Neural progenitor cell (in vitro differentiated cells): ENCODE measurements at places on chromosomes 13 and 19. TPM values are rescaled to one million over a fixed set of nuclear protein-coding genes. Genes with fewer than 3 reads are reported as not detected.
A peak's percentile ranks its signal among the peaks of the same experiment; 100 is the strongest.

DNA sequence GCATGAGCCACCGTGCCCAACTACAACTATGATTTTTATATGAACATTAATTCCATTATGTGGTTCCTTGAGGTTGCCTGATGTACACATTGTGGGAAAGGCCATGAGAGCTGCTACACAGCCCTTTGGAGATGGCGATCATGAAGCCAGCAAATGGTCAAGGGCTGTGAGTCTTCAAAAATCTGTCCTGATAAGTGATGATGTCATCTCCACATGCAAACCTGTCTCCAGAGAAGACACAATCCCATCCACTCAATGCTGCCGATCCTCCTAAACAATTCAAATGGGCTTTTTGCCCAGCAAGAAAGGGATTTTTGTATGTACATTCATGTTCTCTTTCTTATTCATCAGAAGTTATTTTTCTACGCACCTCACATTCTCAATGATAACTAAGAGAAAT, 17.6 kb downstream of the SIGLEC7 start:
- H3K27ac ChIP-seq = no peak overlapping the region
- no peak overlapping the region for H3K4me3 ChIP-seq
- DNase-seq = no peak
- no peaks in the 10 kb centered on the region for H3K27me3 ChIP-seq

DNA sequence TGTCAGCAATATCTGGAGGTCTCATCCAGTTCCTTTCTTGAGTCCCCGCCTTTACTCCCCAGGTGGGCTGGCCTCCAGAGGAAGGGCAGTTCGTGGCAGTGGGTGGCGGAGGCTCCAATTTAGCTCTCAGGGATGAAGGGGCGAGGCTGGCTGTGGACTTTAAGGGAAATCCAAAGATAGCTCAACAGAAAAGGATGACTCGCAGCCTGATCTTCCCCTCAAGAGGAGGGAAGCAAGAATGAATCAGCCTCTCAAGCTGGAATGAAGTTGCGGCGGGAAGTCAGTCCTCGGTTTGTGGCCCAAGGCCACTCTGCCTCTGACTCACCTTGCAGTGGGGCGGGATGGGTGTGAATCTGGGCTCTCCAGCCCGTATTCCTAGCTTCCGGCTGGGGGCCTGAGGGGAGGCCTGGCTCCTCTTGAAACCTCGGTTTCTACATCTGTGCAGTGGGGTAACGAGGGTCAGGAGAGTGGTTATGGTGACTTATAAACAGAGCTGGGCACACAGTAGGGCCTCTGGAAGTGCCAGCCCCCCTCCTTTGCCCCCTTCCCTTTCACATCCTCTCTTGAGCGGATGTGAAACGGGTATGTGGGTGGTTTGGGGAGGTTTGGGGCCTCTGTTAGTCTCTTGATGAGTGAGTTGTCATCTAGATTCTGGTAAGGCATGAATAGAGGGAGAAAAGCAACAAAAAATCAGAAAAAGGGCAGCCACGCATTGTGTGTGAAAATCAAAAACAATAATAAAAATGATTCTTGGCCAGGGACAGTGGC, 10.5 kb upstream of the SMG9 start:
- DNase-seq = no peak
- H3K27me3 ChIP-seq = peaks cover 12% of the 10 kb centered on the region
- no peak overlapping the region for H3K27ac ChIP-seq
- H3K36me3 ChIP-seq = no peaks in the 10 kb centered on the region
- H3K4me1 ChIP-seq = no peaks in the 10 kb centered on the region
- no peak overlapping the region for H3K4me3 ChIP-seq

GRCh38 chr19:41548954-41549688, 26.8 kb upstream of the CEACAM21 start:
- H3K4me3 ChIP-seq = peak overlapping the region; percentile 11
- H3K27ac ChIP-seq = no peak overlapping the region
- peak; percentile 48 for DNase-seq
- no peaks in the 10 kb centered on the region for H3K36me3 ChIP-seq
- peaks cover 17% of the 10 kb centered on the region for H3K4me1 ChIP-seq

GRCh38 chr13:74204602-74205312, 70.6 kb upstream of the KLF12 start:
- H3K27me3 ChIP-seq = no peaks in the 10 kb centered on the region
- H3K4me1 ChIP-seq = peaks cover 11% of the 10 kb centered on the region
- no peak for DNase-seq
- no peaks in the 10 kb centered on the region for H3K36me3 ChIP-seq
- no peak overlapping the region for H3K4me3 ChIP-seq
- no peak overlapping the region for H3K27ac ChIP-seq

DNA sequence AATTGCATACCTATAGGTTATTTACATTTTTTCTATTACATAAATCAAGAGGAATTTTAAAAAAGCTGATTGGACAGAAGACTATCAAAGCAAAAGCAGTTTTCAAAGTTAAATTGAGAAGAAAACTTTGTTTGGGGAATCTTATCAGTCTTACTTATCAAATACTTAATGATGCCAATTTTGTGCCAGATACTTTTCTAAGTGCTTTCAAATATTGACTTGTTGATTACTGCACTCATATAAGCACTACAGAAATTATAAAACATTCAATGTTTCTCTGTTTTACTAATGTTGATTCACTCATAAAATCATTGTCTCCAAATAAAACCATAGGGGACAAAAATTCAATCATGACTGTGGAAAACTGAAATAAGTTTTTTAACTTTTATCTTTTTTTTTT, 36.2 kb downstream of the PCDH9 start:
- H3K4me1 ChIP-seq = peaks cover 4% of the 10 kb centered on the region
- no peak for DNase-seq
- no peaks in the 10 kb centered on the region for H3K36me3 ChIP-seq
- peaks cover 14% of the 10 kb centered on the region for H3K27me3 ChIP-seq
- H3K27ac ChIP-seq = no peak overlapping the region
- H3K4me3 ChIP-seq = no peak overlapping the region

- peaks cover 30% of the 10 kb centered on the region for H3K4me1 ChIP-seq
- no peak overlapping the region for H3K27ac ChIP-seq
- H3K36me3 ChIP-seq = no peaks in the 10 kb centered on the region
- H3K4me3 ChIP-seq = no peak overlapping the region
- no peak for DNase-seq
These were observed 3.2 kb downstream of the NTF4 start for GRCh38 chr19:49061445-49061844.

GRCh38 chr19:17943274-17944221, 10.7 kb downstream of the CCDC124 start:
- peaks cover 2% of the 10 kb centered on the region for H3K27me3 ChIP-seq
- no peak overlapping the region for H3K4me3 ChIP-seq
- no peak overlapping the region for H3K27ac ChIP-seq
- no peak for DNase-seq
- H3K4me1 ChIP-seq = peaks cover 6% of the 10 kb centered on the region

DNA sequence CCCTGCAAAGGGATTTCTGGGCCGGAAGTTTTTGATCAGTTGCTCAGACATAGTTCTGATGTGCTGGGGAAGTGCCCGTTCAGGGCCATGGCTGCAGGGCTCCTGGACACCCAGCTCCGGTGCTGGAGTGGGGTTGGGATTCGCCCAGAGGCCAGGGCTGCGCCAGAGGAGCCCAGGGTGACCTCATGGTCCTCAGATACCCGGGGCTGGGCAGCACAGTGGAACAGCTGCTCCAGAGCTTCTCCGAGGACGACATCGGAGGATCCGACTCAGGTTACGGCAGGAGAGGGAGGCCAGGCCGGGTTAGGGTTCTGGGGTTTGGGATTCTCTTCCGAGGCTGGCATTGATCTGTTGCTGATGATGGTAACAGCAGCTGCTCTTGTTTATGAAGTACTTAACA, 20.9 kb downstream of the CARM1 start:
- peaks cover 32% of the 10 kb centered on the region for H3K4me1 ChIP-seq
- H3K36me3 ChIP-seq = no peaks in the 10 kb centered on the region
- no peak overlapping the region for H3K4me3 ChIP-seq
- H3K27me3 ChIP-seq = no peaks in the 10 kb centered on the region
- H3K27ac ChIP-seq = no peak overlapping the region
- no peak for DNase-seq

GRCh38 chr13:113616281-113616906, 31.8 kb downstream of the TFDP1 start:
- peak overlapping the region; percentile 27 for H3K4me3 ChIP-seq
- H3K36me3 ChIP-seq = peaks cover 6% of the 10 kb centered on the region
- DNase-seq = no peak
- H3K27ac ChIP-seq = peak overlapping the region; percentile 85
- H3K27me3 ChIP-seq = no peaks in the 10 kb centered on the region
- peaks cover 17% of the 10 kb centered on the region for H3K4me1 ChIP-seq

- peaks cover 5% of the 10 kb centered on the region for H3K4me1 ChIP-seq
- H3K36me3 ChIP-seq = no peaks in the 10 kb centered on the region
- no peak for DNase-seq
- H3K27me3 ChIP-seq = no peaks in the 10 kb centered on the region
These were observed 110.3 kb downstream of the KDM4B start for GRCh38 chr19:5079071-5079774.

DNA sequence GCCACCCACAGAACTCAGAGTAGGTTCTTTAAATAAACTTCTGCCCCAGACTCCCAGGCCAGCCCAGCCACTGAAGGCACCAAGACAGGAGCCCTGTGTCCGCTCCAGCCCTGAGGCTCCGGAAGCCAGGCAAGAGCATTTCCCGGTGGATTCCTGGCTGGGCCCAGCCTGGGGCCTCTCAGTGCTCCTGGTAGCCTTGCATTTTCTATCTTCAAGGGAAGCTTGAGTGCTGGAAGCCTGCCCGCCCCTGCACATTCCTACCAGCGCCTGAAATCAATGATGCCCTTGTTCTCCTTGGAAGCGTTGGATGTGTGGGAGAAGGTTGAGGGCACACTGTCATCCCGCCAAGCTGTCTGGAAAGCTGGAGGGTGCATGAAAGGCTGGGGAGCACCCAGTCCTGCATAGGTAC, 70.3 kb downstream of the ALOX5AP start:
- H3K4me3 ChIP-seq = no peak overlapping the region
- no peaks in the 10 kb centered on the region for H3K4me1 ChIP-seq
- no peak for DNase-seq
- no peak overlapping the region for H3K27ac ChIP-seq
- H3K27me3 ChIP-seq = no peaks in the 10 kb centered on the region

GRCh38 chr19:16872728-16873127, 16.1 kb upstream of the F2RL3 start:
- no peak overlapping the region for H3K27ac ChIP-seq
- no peak overlapping the region for H3K4me3 ChIP-seq
- H3K36me3 ChIP-seq = no peaks in the 10 kb centered on the region
- H3K27me3 ChIP-seq = no peaks in the 10 kb centered on the region
- no peak for DNase-seq

DNA sequence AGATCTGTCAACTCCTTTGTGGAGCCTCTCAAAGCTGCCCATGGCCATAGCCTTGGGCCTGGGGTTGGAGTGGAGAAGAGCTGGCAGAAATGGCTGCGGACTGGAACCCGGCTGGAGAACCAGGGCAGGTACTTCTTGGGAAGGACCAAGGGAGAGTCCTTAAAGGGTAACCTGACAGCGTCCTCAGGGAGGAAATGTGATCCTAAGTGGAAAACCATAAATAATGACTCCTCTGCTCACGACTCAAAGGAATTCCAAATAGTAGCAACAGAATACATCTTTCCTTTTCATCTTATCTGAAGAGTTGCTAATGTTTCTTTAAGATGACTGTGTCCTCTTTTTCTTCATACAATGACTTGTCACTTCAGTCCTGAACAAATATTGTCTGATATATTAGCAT, 41.0 kb downstream of the RAP2A start:
- no peak for DNase-seq
- no peaks in the 10 kb centered on the region for H3K36me3 ChIP-seq
- no peak overlapping the region for H3K4me3 ChIP-seq
- H3K27ac ChIP-seq = no peak overlapping the region
- H3K4me1 ChIP-seq = no peaks in the 10 kb centered on the region

DNA sequence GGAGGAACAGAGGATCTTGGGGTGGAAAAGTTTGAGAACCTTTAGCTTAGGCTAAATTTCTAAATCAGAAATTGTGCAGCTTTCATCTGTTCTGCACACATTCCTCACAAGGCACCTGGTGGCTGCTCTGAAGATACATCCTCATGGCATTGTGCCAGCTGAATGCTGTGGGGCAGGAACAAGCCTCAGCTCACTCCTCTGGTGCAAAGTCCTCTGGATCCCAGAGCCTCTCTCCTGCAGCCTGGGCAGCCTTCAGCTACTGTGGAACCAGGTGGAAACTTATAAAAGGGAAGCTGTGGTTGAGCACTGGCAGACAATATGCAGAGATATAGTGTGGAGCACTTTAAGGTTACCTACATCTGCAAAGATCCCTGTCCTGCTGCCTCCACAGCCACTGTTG, 72.3 kb downstream of the KCTD12 start:
- no peak for DNase-seq
- no peaks in the 10 kb centered on the region for H3K4me1 ChIP-seq
- H3K27ac ChIP-seq = no peak overlapping the region
- no peaks in the 10 kb centered on the region for H3K36me3 ChIP-seq

GRCh38 chr19:5536337-5536894, 31.3 kb downstream of the TINCR start:
- no peaks in the 10 kb centered on the region for H3K27me3 ChIP-seq
- H3K4me3 ChIP-seq = peak overlapping the region; percentile 30
- H3K27ac ChIP-seq = no peak overlapping the region
- peaks cover 12% of the 10 kb centered on the region for H3K4me1 ChIP-seq
- no peaks in the 10 kb centered on the region for H3K36me3 ChIP-seq
- DNase-seq = peak; percentile 97

- no peaks in the 10 kb centered on the region for H3K36me3 ChIP-seq
- peaks cover 7% of the 10 kb centered on the region for H3K4me1 ChIP-seq
- H3K27ac ChIP-seq = no peak overlapping the region
These were observed 27.4 kb upstream of the DCLK1 start for GRCh38 chr13:36158611-36159010.

GRCh38 chr13:98456413-98456845, 120.5 kb downstream of the STK24 start:
- peaks cover 2% of the 10 kb centered on the region for H3K4me1 ChIP-seq
- H3K27ac ChIP-seq = no peak overlapping the region
- H3K4me3 ChIP-seq = no peak overlapping the region

The NUMBL gene
- total RNA-seq = 6.4 and 19.8 TPM in 2 replicates

The LRRC8E gene
- 0.65 and 1.2 TPM in 2 replicates for total RNA-seq

The BEST2 gene
- total RNA-seq = not detected in 2 replicates

The MIER2 gene
- total RNA-seq = 12.9 and 20.6 TPM in 2 replicates

The WDR87 gene
- not detected in 2 replicates for total RNA-seq

The CCL25 gene
- total RNA-seq = 1.2 TPM in 1 of 2 replicates, not detected in the other

The JAK3 gene
- total RNA-seq = 3.4 and 3.9 TPM in 2 replicates
